ENCODE measurements at places on chromosomes 6 and 20.

DNA sequence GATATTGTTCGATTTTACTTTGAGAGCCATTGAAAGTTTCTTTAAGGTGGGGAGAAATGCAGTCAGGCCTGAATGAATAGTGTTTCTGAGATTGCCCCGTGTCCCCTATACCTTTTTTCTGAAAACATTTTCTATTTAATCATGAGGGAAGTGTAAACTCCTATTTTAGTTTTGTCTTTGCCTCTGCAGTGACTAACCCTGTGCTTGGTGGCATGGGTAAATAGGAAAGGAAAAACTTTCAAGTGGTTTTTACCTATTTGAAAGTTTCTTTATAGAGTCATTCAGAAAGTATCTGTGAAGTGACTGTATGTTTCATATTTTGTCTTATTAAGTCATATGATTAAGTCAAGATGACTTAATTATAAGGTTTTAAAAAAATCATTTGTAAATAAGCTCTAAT is 14.5 kb downstream of the SNRNP48 start:
- DNase-seq: no peak

GRCh38 chr6:88609983-88610382 is 353.4 kb downstream of the RNGTT start:
- no peak for DNase-seq

- DNase-seq: no peak
Measured at GRCh38 chr6:44238687-44239350, 8.1 kb upstream of the HSP90AB1 start.

DNA sequence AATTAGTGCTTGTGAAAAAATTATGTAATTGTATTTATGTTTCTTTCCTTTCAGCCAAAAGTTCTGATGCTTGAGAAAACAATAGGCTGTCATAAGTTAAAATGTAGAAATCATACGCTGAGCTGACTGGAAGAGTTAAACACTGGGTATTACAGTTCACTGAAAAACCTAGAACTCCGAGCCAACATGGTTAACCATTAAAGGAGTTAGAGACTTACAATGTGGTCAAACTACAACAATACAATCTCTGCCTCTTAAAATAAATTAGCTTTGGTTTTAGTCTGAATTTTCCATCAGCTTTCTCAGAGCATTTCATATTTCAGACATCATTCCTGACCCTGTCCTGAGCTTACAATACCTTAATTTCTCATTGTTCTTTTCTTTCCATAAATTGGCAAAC is 91.0 kb downstream of the COL12A1 start:
- DNase-seq: no peak

DNA sequence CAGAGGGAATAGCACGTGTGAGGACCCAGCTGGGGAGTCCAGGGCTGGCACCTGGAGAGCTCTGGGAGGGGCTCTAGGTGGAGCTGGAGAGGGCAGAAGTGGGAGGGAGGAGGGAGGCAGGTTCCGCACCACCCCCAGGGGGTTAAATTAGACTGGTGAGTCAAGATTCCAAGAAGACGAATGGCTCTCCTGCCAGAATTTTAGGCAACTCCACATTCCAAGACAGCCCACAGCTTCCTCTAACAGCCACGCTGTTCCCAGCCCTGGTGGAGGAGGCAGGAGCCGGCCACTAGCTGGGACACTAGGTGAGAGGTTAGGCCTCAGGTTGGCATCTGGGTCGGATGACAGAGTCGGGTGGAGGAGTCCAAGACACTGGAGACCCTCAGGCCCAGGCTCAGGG is 60.2 kb downstream of the TFAP2C start:
- DNase-seq: no peak

GRCh38 chr6:110265273-110265672 is 85.0 kb downstream of the CDC40 start:
- DNase-seq: no peak

DNA sequence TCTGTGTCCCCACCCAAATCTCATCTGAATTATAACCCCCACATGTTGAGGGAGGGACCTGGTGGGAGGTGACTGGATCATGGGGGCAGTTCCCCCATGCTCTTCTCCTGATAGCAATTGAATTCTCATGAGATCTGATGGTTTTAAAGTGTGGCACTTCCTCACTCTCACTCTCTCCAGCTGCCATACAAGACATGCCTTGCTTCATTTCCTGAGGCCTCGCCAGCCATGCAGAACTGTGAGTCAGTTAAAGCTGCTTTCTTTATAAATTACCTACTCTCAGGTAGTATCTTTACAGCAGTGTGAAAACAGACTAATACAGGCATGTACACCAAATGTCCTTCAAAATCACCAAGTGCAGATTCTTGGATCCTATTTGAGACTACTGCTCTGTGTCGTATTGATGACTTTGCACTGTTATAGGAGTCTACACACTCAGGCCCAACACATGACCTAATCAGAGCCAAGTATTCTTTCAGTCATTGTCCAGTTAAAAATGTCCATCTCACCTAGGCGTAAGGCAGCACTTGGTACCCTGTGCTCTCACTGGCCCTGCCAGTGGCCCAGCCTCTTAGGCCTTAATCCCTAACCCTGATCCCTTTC is 52.8 kb upstream of the UST start:
- no peak for DNase-seq

GRCh38 chr6:129785756-129786135 is 75.4 kb downstream of the TMEM244 start:
- no peak for DNase-seq

DNA sequence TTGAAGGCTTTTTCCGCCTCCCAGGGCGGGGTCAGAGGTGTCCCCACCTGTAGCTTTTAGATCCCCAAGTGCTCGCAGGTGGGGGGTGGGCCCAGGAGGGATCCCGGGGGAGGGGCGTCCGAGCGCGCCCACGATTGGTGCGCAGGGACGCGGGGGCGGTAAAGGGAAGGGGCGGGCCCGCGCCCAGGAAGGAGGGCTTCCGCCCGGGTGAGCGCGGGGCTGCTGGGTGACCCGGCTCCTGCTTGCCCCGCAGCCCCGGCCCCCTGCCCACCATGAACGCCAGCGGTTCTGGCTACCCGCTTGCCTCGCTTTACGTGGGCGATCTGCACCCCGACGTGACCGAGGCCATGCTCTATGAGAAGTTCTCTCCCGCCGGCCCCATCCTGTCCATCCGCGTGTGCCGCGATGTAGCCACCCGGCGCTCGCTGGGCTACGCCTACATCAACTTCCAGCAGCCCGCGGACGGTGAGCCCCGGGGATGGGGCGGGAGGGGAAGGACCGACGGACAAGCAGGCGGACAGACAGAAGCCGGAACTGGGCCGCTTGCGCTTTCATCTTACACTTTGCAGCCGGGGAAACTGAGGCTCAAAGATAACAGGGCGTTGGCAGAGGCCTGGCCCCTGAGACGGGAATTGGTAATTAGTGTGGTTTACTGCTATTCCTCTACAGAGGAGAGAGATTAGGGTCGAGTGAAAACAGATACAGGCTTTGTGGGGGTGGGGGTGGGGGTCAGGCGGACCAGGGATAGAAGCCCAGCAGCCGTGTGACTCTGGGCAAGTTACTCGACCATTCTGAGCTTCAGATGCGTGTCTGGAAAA is at the start of gene PABPC1L:
Gene PABPC1L, plus strand, starts transcription at position 189 of the 818 bp plus-strand sequence. Its CDS starts 84 bp downstream, at position 273.
- DNase-seq: peak; percentile 79

GRCh38 chr6:134678436-134678889 is 271.4 kb downstream of the ALDH8A1 start:
- DNase-seq: no peak

DNA sequence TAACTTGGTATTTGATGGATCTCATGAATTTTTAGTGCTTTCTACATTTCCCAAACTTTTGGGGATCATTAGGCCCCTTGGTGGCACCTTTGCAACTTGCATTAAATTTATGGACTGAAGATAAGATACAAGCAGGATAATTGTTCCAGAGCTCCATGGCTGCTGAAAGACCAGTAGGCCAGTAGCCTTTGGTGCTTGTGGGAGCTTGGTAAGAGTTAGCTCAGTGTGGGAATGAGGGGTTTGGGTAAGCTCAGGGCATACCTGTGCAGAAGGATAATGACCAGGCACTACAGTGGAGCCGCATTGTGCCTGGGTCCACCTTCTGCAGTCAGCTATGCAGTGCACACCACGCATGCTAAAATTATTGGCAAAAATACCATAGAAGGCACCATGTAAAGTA is 240.5 kb upstream of the SUPT3H start:
- no peak for DNase-seq

GRCh38 chr6:169075915-169076654 is 177.6 kb downstream of the THBS2 start:
- no peak for DNase-seq

GRCh38 chr6:88807622-88808021 is 155.8 kb downstream of the RNGTT start:
- no peak for DNase-seq

GRCh38 chr20:43824309-43825050 is 90.2 kb upstream of the TOX2 start:
- no peak for DNase-seq

DNA sequence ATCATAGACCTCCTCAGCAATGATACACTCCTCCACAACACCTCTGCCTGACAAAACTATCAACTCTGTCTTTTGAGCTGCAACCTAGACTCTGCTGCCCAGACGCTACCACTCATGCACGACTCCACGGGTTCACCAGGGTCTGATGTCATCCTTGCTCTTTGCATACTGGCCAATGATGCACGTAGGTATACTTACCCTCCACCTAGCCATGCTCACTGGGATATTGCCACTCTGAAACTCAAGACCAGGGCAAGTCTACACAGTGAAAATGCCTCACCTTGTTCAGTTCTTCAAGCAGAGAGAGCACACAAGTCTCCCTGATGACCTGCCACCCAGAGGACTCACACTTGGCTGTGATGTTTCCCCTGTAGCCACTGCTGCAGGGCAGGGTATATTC is 27.7 kb downstream of the ADGRF1 start:
- DNase-seq: no peak

GRCh38 chr6:90080876-90081481 is 186.7 kb downstream of the GJA10 start:
- DNase-seq: peak; percentile 85

DNA sequence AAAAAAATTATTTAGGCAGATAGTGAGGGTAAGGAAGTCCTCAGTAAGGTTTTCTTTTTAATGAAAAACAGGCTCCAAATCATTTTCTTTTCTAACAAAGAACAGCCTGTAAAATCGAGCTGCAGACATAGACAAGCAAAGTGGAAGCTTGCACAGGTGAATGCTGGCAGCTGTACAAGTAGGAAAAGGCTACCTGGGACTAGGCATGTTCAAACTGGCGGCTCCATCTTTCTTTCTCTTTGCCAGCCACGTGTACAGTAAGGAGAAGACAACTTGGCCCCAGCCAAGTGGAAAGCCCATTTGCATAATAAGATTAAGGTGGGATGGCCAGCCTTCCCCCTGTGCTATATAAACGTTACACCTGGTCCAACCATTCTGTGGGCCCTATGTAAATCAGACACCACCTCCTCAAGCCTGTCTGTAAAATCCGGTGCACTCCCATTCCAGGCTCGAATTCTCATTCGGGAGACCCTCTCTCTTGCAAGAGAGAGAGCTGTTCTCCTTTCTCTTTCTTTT is 27.0 kb upstream of the SLC2A12 start:
- DNase-seq: no peak

DNA sequence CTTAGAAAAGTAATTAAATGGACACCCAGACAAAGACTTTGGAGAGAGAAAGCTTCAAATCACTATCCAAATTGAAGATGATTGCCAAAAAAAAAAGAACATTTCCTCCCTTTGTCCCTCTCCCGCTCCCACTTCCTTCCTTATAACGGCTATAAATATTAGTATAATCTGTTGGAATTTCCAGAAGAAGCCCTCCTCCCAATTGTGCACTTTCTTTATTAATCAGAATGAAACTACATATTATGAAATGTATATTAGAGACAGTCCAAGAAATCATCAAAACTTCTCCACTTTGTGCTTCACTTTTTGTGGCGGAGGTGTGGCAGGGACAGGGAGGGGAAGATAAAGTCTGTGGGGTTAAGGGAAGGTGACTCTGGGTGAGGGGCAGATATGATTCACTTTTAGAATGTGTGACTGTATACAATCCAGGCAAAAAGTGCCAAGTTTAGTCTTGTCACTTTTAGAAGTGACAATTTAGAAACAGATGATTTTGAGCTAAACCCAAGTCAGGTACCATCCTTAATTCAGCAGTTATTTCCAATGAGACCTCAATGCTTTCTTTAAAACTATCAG is 195.0 kb upstream of the MARCKS start:
- no peak for DNase-seq

GRCh38 chr6:165664559-165665383 is 1.7 kb upstream of the PDE10A start:
- no peak for DNase-seq
